Astrocyte of the spinal cord (primary cell): ENCODE measurements at places on chromosomes 6 and 20.

- DNase-seq: no peak
These were observed 55.6 kb downstream of the GOPC start for GRCh38 chr6:117546674-117547073.

DNA sequence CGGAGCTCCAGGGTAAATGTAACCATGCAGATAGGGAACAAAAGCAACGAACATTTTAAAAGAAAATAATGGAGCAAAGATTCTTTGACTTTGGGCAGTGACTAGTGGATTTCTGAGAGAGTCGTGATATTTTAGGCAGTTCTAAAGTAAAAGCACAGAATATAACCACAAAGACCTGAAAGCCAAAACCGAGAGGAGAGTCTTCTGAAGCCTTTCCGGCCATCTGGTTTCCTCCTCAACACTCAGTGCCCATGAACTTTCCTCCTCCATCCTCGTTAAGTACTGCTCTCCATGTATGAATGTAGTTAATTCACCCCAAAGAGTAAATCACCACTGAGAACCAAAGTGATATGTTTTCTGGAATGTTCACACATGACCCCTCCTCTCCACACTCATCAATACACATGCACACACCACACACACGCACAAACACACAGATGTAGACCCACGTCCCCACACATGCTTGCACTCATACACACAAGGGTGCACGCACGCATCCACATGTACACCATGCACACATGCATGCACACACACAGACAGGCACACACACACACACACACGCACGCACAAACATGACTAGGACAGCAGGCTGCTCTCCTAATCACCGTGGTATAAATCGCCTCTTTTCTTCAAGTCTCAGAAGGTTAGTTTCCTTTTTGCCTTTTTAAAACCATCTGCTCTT, 109.5 kb downstream of the MYLK4 start:
- no peak for DNase-seq

DNA sequence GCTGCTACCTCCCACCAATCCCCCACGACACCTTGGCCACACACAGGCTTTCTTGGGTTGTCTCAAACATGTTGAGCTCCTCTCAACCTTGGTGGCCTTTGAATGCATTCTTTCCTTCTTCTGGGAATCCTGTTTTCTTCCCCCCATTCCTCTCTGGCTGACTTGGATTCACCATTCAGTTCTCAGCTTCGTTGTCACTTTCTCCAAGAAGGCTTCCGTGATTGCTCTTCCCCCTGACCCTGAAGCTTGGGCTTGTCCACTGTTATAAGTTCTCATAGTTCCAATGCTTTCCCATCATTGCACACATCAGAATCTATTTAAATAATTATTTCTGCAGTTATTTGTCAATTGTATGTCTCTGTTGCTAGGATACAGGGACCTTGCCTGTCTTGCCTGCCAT, 64.2 kb downstream of the RBM38 start:
- DNase-seq: no peak

- DNase-seq: peak; percentile 18
These were observed 152.2 kb upstream of the SOX4 start for GRCh38 chr6:21441386-21441785.

GRCh38 chr20:50220894-50221365, 30.3 kb downstream of the CEBPB start:
- no peak for DNase-seq

DNA sequence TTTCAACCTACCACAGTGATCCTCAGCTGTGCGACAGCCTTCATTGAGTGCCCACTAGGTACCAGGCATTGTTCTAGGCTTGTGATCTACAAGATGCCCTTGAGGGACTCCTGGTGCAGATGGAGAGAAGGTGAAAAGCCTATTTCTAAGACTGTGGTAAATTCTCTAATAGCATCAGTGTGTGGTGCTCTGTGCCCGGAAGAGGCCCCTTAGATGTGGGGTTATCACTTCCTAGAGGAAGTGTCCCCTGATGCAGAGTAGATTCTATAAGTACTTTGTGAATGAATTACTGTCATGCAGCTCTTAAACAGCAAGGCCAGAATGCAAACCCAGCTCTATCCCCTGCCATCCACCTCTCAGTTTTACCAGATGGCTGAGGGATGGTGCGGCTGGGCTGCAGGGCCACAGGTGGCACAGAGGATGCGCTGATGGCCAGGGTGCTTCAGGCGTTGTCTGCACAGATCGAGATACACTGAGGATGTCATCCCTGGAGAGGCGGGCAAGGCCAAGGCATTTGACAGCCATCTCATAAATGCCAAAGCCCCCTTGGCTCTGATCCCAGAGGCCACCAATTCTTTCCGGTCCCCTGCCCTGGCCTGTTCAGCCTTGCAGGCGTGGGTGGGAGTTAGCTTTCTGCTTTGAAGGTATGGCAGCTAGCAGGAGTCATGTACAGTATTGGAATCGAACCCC, 96.7 kb downstream of the TOX2 start:
- no peak for DNase-seq

GRCh38 chr20:37734228-37734985, 40.6 kb downstream of the CTNNBL1 start:
- peak; percentile 49 for DNase-seq

DNA sequence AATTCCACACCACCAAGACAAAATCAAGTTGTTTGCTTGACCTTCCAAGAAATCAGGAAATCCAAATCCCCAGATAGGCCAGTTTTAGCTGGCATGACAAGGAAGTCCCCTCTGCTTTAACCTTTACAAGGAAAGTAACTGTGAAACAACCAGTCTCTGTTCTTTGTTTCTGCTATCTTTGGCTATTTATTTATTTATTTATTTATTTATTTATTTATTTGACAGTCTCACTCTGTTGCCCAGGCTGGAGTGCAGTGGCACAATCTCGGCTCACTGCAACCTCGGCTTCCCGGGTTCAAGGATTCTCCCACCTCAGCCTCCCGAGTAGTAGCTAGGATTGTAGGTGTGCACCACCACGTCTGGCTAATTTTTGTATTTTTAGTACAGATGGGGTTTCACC, 14.5 kb upstream of the GMNN start:
- no peak for DNase-seq

DNA sequence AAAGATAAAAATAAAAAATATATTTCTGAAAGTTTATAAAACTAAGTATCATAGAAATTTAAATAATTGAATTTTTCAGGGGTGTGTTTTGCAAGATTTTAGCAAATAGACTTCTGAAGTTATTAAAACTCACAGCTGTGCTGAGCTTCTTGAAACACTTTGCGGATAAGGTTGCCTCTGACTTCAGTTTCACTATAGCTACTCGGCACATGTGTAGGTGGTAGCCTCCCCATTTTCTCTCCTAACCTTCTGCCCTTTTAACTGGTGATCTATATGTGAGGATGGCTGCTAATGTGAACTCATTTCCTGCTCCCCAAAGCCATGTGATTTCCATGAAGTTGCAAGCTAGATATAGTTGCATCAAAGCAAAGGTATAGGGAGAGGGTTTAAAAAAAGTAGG, 129.3 kb upstream of the STMND1 start:
- no peak for DNase-seq

GRCh38 chr20:19628570-19629134, 129.4 kb upstream of the RIN2 start:
- DNase-seq: peak; percentile 64

DNA sequence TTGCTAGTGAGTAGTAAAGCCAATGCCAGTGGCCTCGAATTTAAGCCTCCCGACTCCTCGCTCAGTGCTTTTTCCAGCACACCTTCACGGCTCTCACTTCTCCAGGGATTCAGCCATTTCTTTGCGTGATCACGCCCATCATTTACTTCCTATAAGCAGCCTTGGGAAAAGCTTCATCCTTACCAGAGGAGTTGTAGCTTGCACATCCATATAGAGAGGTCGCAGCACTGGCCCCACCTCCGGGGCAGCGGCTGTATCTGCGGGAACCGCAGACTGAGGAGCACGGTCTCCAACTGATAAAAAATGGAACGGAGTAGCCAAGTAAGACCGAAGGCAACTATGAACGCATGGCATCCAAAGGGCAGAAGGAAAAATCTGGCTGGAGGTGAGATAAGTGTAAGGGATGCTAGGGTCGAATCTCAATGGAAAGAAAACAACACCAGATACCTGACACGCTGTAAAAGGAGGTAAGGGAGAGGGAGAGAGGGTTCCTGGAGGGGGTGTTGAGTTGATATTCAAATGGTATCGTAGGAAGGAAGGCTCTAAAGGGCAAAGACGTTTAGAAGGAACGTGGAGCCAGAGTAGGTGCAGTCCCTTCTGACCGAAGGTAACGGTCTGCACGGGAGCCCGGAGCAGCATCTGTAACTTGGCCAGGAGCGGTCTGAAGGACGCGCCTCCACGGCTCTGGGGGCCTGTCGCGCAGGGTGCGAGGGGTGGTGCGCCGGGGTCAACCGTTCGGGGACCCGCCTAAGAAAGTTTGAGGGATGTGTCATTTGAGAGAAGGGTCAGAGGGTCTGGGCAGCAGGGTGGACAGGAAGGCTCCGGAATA, 640 bp downstream of the NFS1 start:
- no peak for DNase-seq

DNA sequence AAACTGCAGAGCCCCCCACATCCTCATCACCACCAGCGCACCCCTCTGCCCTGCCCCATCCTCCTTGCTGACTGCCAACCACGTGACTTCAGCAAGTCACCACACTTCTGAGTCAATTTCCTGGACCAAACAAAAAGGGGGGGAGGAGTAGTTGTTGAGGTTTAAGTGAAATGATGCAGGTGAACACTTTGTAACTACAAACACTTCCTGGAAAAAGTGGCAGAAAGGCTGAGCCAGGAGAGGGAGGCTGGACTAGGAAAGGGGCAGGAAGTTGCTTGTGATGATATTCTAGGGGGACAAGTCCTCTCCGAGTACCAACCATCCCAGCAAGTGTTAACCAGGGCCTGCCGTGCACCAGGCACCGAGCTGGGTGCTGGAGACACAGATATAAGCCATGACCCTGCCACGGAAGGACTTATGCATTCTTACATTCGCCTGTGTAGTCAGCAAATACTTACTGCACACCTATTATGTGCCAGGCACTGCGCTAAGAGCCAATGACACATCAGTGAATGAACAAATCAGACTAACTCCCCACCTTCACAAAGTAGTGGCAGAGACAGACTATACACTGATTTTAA, 67.3 kb downstream of the PREX1 start:
- DNase-seq: peak; percentile 58

GRCh38 chr6:158487495-158487894, 72.4 kb upstream of the TMEM181 start:
- DNase-seq: no peak

- DNase-seq: peak; percentile 29
These were observed 64.6 kb downstream of the SYNE1 start for GRCh38 chr6:152572338-152573088.

GRCh38 chr6:137147195-137147594, 26.2 kb downstream of the IL22RA2 start:
- no peak for DNase-seq

DNA sequence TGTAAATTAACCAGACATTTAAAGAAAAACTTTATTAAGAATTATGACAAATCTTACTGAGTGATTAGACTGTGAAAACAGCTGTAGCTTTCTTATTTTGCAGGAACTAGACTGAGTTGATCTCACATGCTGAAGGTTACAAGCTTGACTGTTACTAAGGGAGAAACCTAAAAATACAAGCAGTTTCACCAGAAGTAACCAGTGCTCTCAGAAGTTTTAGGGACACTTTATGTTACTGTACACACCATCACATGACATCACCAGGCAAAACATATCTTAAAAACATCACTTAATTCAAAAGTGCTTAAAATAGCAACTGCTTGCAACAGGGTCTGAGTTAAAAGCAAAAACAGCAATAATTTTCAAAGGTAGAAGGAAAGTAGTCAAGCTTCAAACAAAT, 5.4 kb downstream of the FBXO30 start:
- DNase-seq: no peak

DNA sequence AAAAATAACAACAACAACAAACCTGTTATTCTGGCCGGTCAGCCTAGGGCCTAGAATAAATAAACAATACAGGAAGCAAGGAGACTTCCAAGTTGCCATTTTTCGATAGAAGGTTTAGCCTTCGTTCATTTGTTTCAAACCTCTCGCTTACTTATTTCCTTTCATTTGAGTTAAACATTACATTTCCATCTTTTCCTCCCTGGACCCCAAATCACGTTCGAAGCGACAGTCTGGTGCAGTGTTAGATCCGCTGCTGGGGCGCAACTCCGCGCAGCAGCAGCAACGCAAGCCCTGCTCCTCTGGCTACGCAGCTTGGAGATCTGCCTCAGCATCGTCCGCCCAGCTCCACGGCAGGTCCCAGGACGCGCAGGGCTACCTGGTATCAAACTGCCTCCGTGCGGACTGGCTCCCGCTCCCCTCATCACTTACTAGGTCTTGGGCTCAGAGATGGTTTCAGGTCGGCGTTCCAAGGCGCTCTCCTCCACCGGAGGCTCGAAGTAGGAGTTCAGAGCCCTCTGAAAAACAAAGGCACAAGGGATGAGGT, 530 bp downstream of the TDP2 start:
- peak; percentile 48 for DNase-seq

DNA sequence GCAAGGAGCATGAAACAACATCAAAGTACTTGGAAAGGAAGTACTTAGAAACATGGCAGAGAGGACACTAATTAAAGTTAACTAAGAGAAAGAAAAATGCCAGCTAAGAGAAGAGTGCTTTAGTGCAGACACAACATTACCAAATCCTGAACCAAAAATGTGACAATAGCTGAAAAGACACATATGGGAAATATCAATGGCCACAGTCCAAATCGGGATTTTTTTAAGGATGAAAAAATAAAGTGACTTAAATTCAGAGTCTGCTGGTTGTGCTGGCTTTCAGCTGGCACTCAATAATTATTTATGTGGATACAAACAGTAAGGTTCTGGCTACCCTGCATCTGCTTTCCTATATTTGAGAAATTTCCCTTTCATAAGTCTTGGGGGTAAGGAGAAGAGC, 12.6 kb upstream of the DST start:
- DNase-seq: no peak

- DNase-seq: peak; percentile 80
These were observed 106.0 kb downstream of the MYO6 start for GRCh38 chr6:75855052-75855451.

DNA sequence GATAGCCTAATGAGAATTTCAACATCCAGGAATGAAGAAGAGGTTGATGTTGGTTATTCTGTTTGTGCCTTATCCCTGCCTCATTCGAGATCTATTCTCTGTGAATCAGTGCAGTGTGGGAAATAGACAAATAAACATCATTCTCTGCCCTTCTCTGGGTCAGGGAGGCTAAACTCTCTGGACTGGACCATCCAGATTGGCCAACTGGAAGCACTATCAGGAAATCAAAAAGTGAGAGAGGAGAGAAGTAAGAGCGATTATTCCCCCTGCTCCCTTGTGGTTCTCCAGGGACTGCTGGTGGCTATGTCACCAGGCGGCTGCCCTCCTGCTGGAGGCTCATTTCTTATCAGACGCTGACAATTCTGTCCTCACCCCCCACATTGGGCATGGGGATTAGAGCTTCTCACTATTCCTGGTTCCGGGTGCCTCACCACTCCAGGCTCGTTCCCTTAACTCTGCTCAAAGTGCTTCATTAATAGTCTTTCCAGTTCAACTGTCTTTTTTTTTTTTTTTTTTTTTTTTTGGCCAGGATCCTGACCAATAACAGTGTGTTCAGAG, 201.7 kb upstream of the RREB1 start:
- no peak for DNase-seq

- DNase-seq: no peak
These were observed 49.9 kb upstream of the PMEPA1 start for GRCh38 chr20:57759724-57760123.
